Immature natural killer cell (primary cell): ENCODE measurements at places on chromosomes 5 and 9.

DNA sequence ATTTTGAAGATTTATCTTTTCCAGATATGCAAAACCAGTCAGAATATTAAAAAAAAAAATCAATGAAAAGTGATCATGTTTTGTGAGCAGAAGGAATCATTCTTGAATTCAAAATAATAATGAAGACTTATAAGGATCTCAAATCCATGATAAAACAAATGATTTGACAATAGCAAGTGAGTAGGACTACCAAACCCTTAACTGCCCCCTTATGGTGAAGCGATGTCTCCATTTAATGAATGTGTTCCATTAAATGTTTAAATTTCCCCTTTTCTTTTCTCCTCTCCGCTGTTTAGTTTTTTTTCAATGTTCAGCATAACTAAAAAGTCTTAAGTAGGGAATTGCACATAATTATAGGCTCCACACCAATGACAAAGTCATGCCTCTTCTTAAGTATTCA, 12.2 kb upstream of the MARCHF3 start:
- DNase-seq: no peak

- DNase-seq: no peak
These were observed 49.0 kb downstream of the NKD2 start for GRCh38 chr5:1057485-1058082.

- DNase-seq: no peak
These were observed 46.4 kb upstream of the SELENOP start for GRCh38 chr5:42858031-42858643.

DNA sequence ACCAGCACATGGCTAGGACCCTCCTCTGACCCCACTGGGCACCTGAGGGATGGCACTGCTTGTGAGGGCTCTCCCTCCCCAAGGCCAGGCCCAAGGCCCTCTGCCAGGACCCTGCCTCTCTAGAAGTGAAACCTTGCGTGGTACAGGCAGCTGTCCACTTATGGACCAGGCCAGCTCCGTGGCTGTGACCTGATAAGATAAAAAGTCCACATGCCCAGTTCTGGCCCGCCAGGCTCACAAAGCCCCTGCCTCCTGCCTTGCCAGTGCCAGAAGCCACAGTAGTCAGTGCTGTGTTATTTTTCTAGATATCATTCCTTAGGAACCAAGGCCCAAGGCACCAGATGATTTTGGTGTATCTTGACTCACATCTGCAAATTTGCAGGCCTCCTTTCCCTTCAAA, 14.0 kb upstream of the SPATA31E1 start:
- no peak for DNase-seq

DNA sequence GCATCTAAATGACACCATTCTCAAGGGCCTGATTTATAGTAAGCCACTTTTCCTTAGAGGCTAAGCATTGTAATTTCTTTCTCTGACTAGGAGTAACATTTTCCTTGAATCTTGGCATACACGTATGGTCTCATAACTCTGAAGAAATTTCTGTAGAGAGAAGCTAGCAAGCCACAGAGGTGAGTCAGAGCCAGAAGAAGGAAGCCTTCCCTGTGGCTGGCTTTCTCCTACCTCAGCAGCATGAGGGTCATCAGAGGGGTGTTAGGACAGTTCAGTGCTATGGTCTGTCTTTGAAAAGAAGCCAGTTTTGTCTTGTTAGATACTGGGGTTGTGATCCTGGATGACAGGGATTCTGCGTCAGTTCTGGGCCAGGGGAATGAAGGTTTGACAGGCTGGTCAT, 3.2 kb downstream of the SNX30 start:
- DNase-seq: no peak
